ENCODE measurements at places on chromosomes 6 and 20.

DNA sequence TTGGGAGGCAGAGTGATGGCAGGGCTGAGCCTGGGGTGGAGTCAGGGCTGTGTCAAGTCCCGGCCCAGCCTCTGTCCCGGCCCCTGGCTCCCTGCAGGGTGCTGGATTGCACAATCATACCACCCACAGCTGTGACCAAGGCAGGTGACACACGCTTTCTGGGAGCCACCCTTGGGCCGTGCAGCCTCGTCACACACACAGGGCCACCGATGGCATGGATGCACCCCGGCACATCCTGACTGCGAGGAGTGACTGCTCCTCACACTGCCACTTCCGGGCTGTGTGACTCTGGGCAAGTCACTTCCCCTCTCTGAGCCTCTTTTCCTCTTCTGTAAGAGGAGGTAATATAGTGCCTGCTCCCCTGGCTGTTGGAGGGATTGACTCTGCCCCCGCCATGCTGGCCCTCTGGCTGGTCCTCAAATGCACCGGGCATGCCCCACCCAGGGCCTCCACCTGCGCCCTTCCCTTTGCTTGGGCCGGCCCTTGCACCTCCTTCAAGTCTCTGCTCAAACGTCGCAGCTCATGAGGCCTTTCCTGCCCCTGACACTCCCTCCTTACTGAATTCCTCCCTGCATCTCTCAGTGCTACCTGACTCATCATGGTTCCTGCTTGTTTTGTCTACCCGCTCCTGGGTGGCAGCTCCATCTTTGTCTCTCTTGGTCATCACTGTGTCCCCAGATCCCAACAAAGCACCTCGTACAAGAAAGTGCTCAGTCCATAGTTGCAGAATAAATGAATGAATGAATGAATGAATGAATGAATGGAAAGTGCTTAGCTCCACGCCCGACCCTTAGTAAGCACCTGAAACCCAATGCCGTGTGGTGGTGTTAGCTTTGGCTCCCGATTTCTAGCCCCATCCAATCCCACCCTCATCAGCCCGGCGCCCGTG lies 93.5 kb downstream of the CEBPB start:
- DNase-seq = no peak

- DNase-seq = no peak
These were observed 156.7 kb upstream of the PMEPA1 start for GRCh38 chr20:57866250-57867106.

- no peak for DNase-seq
These were observed 43.8 kb downstream of the CEP57L1 start for GRCh38 chr6:109139109-109139508.

- DNase-seq = no peak
These were observed 39.3 kb downstream of the DACT2 start for GRCh38 chr6:168280020-168280898.

- DNase-seq = no peak
These were observed 112.8 kb upstream of the TSHZ2 start for GRCh38 chr20:52859156-52859876.

DNA sequence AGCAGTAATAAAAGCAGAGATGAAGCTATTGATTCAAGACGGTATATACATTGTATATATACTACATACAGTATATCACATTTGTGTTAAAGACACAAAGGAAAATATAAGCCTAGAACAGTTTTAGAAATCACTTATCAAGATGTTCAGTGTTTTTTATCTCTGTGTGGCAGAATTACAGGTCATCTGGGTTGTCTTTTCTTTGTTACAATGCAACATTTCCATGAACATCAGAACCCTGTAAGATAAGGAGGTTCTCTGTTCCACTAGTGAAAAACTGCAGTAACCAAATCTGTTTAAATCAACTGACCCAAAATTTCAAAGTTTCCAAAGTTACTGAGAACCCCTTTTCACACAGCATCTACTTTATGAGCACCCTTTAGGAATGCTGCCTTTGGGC lies 42.2 kb downstream of the B4GALT5 start:
- DNase-seq = no peak

DNA sequence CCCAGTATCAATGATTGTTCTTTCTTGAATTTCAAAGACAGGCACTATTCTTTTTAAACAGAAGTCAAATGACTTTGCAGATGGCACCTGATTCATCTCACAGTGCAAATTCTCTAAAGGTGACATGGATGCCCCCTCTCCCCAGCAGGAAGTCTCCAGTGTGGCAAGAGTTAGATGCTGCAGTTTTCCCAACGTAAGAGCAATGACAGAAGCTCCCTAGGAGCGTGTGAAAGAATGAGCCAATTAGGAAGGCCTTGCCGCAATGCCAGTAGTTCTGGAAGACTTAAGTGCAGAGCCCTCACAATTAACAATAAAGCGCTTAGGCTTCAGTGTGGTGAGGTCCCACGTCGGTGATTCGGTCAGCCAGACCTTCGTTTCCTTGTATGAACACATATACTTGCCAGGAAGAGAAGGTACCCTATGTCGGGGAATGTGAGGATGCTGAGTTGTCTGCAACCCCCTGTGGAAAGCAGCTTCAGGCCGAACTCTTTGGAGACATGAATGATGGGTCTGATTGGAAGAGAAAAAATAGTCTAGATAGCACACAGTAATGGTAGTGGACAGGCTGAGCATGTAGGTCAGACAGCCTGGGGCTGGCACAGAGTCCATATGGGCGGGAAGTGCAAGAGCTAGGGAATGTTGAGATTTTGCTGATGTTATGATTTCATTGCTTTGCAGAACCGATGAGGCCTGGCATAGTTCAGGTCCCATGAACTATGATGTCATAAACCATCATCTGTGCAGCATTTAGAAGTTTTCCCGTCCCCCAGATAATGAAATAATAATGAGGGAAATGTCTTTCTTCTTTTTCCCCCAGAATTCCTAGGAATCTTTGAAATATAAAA lies 132.6 kb downstream of the PHACTR1 start:
- no peak for DNase-seq

GRCh38 chr6:156773935-156774852 lies 3.0 kb upstream of the ARID1B start:
- no peak for DNase-seq

- DNase-seq = no peak
These were observed 3.3 kb downstream of the ASCC3 start for GRCh38 chr6:100877851-100878250.

All from esophagus squamous epithelium (tissue), 5 donors.